ENCODE measurements at places on chromosomes 7 and 10.

DNA sequence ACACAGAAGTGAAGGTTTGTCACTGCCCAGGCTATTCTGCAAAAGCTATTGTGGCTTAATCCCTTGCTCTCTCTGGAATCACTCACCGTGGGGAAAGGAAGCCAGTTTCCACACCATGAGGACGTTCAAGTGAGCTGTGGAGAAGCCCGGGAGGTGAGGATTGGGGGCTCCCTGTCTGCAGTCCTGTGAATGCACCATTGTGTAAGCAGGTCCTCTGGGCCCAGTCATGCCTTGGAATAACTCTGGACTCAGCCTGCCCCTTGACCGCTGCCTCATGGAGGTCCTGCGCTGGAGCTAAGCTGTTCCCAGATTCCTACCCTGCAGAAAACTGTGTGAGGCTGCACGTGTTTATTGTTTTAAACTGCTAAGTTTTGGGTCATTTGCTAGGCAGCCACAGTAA lies 33.5 kb downstream of the LYZL2 start:
- DNase-seq, result no peak

- no peak for DNase-seq
Observed at GRCh38 chr7:39735903-39736302, 112.5 kb downstream of the RALA start.

DNA sequence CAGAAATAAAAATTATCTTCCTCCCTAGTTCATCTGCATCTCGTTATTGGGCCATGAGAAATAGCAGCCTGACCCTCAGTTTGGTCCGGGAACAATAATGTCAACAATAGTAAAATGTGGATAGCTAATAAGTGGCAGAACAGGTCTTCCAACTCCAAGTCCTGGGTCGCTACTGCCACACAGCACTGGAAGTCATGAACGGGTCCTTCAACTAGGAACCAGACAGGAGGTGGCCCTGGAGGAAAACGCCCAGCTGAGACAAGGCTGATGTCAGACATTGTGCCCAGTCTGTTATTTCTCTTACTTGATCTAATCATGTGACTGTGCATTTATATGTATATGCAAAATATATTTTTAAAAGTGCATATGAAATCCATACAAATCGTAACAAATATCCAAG lies 51.8 kb downstream of the PYROXD2 start:
- no peak for DNase-seq

- no peak for DNase-seq
Observed at GRCh38 chr7:80783678-80784327, 135.0 kb downstream of the SEMA3C start.

DNA sequence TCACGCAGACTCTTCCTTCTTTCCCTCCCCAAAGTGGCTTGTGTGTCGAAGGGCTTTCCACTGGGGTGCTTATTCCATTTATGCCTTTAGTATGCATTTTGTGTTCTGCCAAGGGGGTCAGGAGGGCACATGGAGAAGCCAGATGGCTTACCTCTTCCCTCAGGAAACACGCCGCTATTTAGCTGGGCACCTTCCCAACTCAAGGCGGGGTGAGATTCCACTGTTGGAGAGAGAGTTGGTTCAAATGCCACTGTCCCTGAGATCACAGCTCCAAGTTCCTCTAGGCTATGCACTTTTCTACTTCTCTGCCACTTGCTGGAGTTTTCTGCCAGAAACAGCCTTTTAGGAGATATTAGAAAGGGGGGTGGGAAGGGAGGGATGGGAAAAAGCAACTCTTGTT lies 1091.8 kb downstream of the LRMDA start:
- DNase-seq, result no peak

DNA sequence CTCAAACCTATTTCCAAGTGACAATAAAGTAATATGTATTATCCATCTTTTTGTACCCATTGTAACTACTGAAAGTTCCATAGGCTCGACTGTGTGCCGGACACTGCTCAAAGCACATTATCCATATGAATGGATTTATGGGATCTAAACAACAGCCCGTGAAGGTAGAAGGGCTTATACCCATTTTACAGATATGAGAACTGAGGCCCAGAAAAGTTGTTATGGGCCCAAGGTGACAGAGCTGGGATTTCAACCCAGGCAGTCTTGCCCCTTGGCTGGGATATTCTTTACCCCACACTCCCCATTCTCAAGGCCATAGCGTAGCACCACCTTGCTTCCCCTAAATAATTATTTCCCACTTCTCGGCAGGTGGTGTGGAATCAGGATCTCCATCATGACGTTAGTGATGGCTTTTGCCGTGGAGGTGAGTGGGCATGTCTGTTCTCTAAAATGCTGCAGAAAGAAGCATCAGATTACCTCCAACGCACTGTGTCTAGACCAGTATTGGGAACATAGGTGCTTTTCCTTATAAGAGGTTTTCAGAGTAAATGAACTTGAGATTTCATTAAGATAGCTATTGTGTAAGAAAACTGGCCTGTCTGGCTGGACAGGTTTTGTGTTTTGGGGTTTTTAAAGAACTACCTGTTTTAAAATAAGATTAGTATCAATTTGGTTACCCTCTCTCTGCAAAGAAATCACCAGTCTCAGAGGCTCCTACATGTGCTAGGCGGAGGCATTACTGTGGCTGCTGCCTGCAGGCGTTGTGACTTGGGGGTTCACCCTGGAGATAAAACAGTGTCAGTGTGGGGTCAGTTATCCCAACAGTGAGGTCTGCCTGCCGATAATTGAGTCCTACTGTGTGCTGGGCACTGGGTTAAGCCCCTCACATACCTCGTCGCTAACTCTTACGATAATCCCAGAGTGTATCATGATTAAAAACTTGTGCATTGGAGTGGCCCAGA lies 85.1 kb upstream of the SDK1 start:
- DNase-seq, result no peak

DNA sequence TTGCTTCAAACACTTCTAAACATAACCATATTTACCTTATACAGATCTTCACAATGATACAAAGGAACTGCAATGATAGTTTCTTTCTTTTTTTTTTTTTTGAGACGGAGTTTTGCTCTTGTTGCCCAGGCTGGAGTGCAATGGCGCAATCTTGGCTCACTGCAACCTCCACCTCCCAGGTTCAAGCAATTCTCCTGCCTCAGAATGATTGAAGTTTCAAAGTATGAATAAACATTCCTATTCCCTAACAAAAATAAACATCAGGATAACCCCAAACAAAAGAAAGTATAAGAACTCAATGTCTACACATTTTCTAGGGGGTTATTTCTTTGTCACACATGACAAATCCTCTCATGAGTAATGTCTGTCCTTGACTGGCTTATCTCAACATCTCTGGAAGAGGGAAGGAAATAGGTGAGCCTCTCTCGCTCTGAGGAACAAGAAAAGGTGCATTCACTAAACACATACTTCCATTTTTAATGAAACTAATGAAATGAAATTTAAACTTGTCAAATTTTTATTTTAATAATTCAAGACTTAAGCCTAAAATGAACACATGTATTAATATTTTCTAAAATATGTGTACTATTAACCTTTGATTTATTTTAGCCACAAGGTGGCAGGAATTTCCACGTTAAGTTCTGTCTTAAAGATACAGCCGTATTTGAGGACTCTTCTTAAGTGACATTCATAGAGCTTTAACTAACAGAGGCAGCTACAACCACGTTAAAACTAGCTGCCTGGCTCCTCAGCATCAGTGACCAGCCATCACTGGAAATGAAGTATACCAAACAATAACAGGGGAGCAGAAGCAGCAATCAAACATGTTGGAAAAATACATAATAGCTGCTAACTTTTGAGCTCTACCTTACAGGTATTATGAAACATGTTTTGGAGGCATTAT lies 58.3 kb downstream of the MALSU1 start:
- DNase-seq, result no peak

DNA sequence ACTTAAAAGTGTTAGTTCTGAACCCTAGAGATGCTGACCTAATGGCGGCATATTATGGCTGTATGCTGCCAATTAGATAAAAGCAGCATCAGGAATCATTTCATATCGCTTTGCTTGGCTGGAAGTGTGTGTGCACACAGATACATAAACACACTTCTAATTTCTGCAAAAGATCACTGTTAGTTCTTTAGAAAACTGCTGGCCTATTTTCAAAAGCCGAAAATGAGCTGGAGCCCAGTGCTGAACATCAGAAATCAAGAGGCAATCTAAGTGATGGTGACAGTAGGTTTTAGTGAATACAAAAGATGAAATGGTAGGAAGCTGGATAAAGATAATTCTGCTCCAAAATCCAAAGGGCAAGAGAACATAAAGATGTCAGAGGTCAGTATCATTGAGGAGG lies 745.8 kb upstream of the LRRTM3 start:
- DNase-seq, result no peak

GRCh38 chr7:158647475-158647792 lies 57.2 kb downstream of the NCAPG2 start:
- no peak for DNase-seq

GRCh38 chr10:6046773-6047611 lies 15.2 kb downstream of the IL2RA start:
- no peak for DNase-seq

DNA sequence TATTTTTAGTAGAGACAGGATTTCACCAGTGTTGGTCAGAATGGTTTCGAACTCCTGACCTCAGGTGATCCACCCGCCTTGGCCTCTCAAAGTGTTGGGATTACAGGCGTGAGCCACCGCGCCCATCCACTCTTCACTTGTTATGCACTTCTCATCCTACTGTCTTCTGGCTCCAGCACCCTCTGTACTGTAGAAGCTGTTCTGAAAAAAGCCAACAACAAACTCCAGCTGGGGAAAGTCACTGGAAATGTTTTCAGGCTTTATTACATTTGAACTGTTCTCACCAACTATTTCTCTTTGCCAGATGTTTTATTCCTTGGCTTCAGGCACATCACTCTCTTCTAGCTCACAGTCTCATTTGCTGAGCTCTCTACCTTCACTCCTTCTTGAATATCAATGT lies 122.5 kb upstream of the EGR2 start:
- DNase-seq, result no peak

DNA sequence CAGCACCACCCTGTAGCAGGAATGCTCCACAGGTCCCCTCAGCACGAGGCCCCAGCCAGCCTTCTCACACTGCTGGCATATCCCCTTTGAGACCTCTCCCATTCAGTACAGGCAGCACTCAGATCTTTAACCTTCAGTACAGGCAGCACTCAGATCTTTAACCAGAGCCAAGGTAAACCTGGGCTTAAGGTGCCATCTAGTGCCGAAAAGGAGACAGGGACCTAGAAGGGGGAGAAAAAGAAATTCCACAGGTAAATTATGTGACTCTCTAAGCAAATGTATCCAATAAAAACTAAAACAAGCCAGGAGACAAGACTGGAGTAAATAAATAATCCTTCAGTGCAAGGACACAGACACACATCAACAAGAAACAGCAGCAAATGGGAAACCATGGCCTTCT lies 358.6 kb downstream of the PTPRN2 start:
- DNase-seq, result no peak

DNA sequence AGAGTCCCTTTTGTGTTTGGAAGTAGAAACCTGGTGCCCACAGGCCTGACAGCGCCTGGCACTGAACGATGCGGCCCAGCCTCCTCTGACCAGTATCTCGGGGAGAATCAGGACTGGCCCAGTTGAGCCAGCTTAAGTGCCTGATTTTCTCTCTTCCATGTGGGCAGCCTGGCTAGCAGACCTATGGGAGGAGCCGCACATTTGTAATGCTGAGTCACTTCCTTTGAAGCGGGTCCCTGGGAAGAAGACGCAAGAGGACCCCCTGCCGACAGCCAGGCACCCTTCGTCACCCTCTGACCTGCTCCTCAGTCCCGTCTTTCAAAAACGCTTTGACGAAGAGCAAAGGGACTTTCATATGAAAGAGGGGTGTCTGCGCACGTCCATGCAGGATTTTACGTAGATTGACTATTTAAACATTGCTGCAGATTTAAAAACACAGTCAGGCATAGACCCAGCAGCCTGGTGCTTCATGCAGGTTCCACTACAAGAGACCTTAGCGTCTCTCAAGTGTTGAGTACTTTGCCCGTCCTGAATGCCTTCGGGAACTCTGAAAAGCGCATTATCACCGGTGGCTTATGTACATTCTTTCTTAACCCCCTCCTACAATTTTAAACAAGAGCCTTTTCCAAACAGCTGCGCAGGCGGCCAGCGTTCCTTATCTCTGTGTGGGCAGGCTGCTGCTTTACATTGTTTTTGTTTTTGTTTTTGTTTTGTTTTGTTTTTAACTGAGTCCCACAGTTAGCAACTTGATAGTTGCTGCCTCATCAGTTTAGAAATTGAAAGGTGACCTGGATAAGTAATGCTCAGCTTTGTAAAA lies 36.5 kb upstream of the AP5Z1 start:
- no peak for DNase-seq

- DNase-seq, result no peak
Observed at GRCh38 chr10:82251222-82251906, 376.4 kb downstream of the NRG3 start.

DNA sequence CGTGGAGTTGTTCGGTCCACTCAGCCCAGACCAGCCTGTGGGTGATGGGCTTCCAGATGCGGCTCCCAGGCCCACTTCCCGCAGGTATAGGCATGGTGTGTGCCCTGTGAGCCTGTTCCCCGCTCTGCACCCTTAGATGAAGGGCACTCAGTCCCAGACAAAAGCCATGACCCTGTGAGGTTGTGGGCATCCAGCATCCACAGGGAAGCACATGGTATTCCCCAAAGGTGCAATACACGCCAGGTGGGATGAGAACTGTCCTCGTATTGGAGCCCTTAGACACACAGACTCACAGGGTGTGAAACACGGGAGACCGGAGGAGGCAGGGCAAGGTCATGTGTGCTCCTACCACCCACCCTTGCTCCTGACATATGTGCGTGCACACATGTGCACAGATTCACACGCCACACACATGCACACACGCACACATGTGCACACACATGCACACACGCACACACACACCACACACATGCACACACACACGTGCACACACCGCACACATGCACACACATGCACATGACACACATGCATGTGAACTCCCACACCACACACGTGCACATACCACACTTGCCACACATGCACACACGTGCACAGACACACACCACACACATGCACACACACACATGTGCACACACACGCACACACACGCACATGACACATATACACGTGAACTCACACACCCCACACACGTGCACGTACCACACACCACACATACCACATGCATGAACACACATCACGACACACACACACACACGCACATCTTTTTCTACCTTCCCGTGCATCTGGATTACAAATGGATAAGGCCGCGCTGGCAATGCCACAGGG lies 319.4 kb downstream of the WDR37 start:
- no peak for DNase-seq

- DNase-seq, result peak; percentile 52
Observed at GRCh38 chr7:5594616-5595544, 171.2 kb upstream of the TNRC18 start.

GRCh38 chr10:101834341-101834740 lies 9.3 kb downstream of the KCNIP2 start:
- no peak for DNase-seq

DNA sequence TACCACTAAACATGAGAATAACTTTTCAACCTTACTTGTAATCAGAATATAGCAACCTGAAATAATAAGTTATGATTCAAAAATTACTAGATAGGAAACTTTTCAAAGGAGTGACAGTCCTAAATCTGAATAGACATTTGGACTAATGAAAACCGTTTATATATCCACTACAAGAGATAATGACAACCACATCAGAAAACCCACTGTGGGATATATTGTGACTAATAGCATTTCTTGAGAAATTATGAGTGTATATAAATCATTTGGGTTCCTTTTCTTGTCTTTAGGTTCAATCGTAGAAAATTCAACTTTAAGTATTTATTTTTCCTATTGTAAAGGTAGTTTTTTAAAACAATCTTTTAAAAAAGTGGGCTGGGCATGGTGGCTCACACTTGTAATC lies 170.2 kb upstream of the PRSS58 start:
- no peak for DNase-seq

- DNase-seq, result no peak
Observed at GRCh38 chr7:69732203-69732602, 133.9 kb downstream of the AUTS2 start.

GRCh38 chr10:10845185-10845584 lies 172.5 kb upstream of the CELF2 start:
- DNase-seq, result no peak

All from KG1 (cell line).